ENCODE measurements at places on chromosomes 16 and 17.

- no peak for DNase-seq
These were observed 22.5 kb upstream of the LYRM9 start for GRCh38 chr17:27915709-27916108.

GRCh38 chr17:67358612-67359011 is 7.8 kb downstream of the PSMD12 start:
- DNase-seq = no peak

DNA sequence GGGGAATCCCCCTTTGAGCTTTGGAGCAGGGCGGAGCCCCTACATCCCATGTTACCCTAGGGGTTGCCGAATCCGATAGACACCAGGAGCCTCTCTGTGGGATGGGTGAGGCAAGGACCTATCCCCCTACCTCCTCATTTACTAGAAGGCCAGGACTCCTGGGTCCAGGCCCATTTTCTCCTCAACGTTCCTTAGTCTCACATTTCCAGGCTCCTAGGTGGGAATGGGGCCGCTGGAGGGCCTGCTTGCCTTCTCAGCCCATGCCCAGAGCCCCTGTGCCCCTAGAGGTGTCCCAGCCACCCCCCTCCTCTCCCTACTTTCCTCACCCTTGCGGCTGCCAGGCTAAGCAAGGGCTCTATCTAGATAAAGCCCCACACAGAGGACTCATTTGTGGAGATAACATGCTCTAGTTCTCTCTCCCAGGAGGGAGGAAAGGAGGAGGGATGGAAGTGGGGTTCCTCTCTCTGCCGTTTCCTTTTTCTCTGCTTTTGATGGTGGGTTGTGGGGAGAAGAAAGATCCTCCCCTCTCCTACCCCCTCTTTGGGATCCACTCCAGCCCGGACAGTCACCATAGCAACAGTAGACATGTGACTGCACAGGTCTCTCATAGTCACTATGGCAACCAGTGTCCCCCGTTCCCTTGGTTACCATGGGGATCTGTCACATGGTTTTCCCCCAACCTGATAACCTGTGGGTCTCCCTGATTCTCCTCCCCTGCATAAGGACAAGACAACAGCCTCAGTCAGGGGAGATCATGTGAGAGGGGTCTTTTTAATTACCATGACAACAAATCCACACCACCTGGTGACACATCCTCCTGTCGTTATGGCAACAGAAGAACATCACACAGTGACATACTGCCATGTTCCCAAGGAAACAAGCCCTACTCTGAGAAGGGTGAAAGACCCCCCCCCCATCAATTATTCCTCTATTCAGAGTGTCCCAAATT is 5.2 kb downstream of the CACNA1G start:
- DNase-seq = peak; percentile 54

DNA sequence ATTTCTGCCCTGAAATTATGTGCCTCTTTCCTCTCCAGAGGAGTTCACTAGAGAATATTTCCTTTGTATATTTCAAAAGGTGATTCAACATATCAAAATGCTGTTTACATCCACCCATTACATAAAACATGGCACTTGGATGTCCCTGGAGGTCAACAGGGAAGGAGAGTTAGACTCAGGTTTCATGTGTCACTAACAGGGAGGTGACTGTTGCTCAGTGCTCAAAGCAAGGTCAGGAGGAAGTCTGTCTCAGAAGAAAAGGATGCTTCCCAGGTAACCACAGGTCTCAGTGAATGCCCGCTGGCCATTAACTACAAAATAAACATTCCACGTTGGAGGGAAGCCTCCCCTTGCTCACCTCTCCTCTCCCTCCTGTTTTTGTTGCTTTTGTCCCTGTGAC is 198.6 kb downstream of the AXIN2 start:
- no peak for DNase-seq

DNA sequence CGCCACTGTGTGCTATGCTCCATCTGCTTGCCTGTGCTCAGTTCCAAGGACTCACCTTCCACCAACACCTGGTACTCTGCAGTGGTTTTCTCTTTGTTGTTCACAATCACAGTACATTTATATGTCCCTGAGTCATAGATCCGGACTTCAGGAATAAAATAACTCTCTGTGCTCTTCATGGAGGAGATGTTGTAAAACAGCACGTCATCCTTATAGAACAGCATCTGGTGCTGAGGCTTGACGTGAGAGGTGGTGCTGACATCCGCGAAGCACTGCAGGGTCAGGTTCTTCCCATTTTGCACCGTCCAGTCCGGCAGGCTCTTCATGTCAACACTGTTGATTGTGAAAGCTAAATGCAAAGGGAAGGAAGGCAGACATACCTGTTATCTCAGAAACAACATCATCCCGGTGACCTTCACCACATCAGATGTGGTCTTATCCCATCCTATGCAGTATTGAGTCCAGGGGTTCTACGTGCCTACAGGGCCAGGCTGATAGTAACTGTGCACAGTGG is 12.8 kb downstream of the PECAM1 start:
- DNase-seq = no peak

GRCh38 chr17:30093463-30094147 is 23.0 kb upstream of the NSRP1 start:
- peak; percentile 74 for DNase-seq

DNA sequence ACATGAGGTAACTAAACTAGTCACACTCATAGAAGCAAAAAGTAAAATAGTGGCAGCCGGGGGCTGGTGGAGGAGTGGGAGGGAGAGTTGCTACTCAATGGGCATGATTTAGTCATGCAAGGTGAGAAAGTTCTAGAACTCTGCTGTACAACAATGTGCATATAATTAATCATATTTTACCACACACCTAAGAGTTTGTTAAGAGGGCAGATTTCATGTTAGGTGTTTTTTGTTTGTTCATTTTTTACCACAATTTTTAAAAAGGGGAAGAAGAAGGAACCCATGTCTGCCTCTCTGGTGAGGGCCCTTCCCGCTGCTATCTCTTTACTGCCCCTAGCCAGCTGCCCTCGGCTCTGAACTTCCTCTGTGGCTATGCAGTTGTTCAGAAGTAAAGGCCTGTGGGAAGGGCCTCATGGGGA is 11.2 kb downstream of the CD300LB start:
- peak; percentile 18 for DNase-seq

GRCh38 chr17:69820876-69821473 is 254.1 kb upstream of the KCNJ16 start:
- no peak for DNase-seq

GRCh38 chr16:22924492-22924891 is 110.5 kb downstream of the HS3ST2 start:
- no peak for DNase-seq

DNA sequence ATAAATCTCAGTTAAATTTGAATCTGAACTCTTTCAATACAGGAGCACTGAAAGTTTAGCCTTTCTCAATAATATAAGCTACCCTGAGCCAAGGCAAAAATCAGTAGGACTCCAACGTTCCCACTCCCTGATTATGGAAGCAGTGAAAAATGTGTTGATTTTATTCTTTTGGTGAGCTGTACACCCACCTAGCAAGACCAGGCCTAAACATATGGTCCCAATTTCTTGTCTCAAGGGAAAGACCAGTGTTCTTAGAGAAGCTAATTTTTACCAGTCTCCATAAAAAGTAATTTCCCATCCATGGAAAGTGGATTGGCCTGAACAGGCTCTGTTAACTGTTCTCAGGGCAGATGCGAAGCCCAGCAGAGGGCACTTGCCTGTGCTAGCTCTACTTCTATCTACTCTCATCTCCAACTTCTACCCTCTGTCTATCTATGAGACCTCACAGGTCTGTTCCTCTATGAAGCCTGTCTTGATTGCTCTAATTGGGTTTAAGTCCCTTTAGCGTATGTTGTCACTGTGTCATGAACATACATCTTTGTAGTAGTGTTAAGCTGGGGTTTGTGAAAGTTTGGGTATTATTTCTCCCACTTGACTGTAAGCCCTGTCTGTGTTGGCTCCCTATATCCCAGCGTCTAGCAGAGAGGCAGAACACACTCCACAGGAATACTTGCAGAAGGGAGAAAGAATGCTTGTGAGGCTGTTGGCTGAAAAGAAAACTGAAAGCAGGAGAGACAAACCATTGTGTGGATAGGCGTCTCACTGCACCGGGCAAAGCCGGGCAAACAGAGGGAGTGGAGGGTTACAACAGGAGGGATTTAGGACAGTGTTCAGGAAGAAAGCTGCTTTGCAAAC is 167.1 kb upstream of the MAF start:
- DNase-seq = no peak

DNA sequence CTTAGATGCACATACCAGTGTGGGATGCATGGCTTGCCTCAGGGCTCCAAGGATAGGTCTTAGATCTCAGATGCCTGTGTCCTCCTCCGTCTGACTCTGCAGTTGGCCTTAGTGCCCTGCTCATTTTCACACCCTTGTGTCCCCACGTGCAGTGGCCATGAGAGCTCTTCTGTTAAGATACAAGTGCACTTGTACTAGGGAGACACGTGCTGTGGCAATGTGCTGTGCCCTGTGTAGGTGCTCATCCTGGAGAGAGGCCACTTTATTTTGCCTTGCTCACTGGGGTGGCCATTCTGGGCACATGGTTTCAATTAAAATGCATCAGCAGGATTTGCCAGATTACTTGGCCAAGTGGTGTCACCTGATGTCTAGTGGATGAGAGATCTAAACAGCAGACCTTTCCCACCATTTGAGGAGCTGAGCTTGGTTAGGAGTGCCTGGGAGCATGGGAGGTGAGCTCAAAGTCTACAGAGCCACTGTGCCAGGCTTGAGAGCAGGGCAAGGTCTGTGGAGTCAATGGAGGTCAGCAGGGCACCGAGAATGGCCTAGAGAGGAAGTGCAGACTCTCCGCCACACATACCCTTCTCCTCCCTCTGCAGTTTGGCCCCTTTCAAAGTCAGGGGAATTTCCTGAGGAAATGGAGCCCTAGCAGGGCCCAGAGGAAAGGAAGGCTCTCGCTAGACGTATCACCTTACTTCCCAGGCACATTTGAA is 25.2 kb upstream of the SMPD3 start:
- DNase-seq = no peak

- DNase-seq = no peak
These were observed 238.3 kb downstream of the XYLT1 start for GRCh38 chr16:17232487-17232886.

- no peak for DNase-seq
These were observed 15.3 kb downstream of the MLYCD start for GRCh38 chr16:83914091-83914710.

DNA sequence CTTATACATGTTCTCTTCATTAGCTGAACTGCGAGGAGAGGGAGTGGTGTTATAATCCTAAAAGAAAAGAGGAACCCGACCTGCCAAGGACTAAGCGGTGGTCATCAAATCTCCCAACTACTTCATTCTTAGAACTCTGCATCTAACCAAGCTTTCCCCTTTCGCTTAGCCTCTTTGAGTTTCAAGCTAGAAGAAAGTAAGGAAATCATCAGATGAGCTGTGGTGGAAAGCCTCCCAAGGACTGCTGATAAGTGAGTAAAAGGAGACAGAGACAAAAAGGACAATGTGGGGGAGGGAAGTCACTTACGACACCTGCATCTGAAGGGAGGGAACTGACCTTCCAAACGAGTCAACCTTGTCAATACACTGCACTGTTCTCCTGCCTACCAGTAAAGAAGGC is 121.3 kb downstream of the TRIM37 start:
- no peak for DNase-seq

GRCh38 chr16:27027971-27028370 is 38.8 kb upstream of the C16orf82 start:
- DNase-seq = no peak

GRCh38 chr17:44925731-44926697 is 10.7 kb upstream of the GFAP start:
- no peak for DNase-seq

GRCh38 chr16:23105309-23105708 is 43.9 kb downstream of the USP31 start:
- DNase-seq = no peak

- no peak for DNase-seq
These were observed 252.4 kb downstream of the NTN1 start for GRCh38 chr17:9273428-9274391.

- no peak for DNase-seq
These were observed 4.7 kb downstream of the FAM83G start for GRCh38 chr17:18999911-19000310.

DNA sequence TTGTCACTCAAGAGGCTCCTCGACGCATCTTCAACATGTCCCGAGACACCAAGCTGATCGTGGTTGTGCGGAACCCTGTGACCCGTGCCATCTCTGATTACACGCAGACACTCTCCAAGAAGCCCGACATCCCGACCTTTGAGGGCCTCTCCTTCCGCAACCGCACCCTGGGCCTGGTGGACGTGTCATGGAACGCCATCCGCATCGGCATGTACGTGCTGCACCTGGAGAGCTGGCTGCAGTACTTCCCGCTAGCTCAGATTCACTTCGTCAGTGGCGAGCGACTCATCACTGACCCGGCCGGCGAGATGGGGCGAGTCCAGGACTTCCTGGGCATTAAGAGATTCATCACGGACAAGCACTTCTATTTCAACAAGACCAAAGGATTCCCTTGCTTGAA is 101.0 kb downstream of the HS3ST2 start:
- DNase-seq = no peak

- peak; percentile 79 for DNase-seq
These were observed 2.4 kb downstream of the SKAP1 start for GRCh38 chr17:48427598-48427997.

- DNase-seq = no peak
These were observed 4.7 kb upstream of the BEAN1 start for GRCh38 chr16:66422366-66422765.

- DNase-seq = peak; percentile 73
These were observed 2.5 kb downstream of the TTLL6 start for GRCh38 chr17:48814504-48814903.

DNA sequence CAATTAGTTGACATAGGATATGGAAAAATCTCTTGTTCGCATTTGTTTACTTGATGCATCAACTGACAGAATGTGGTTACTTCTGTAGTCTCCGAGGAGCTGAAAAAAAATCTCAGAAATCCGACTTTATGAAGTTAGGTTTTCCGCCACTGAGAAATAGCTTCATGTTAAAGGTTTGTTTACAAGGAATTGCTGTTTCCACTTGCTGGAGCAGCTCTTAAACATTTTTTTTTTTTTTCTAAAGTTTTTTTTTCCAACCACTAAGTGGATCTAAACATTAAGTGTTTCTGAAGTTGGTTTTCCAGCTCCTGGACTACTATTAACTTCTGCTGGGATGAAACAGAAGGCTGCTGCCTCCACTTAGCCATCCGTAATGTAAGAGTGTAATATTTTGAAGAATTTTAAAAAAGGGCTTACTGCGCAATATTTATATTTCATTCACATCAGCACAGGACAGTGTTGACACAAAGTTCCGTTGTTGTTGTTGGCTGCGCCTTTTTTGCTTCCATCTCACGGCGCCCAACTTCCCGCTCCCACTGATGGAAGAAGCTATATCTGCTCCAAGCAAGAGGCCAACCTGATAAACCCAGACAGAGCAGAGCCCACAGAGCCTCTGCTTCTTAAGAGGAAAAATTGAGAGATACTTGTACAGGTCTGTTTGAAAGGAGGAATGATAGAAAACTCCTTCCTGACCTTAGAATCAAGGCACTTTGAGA is 167.7 kb upstream of the KCNJ16 start:
- no peak for DNase-seq

All from CD4-positive, alpha-beta T cell treated with Interleukin-17A for 1 hour (primary cell).